Muscle of leg (tissue), 16 donors: ENCODE measurements at places on chromosomes 6 and 20. TPM values are rescaled to one million over a fixed set of nuclear protein-coding genes. Genes with fewer than 3 reads are reported as not detected.

DNA sequence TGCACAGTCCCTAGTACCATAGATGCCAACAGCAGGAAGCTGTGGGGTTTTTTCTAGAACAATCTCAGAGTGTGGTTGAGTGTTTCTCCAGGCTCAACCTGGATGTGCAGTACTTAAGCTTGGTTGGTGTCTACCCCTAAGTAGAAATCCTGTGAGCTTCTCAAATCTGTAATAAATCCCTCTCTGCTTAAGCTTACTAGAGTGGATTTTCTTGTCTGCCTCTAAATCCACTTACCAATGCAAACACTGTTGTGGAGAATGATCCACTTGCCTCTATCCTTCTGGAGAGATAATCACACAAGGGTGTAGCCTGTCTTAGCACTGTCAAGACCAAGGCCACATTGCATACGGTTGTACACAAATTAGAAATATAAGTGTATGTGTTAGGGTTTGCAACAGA lies 43.3 kb upstream of the CLIC5 start:
- no peak for DNase-seq
- no peaks in the 10 kb centered on the region for H3K27me3 ChIP-seq

DNA sequence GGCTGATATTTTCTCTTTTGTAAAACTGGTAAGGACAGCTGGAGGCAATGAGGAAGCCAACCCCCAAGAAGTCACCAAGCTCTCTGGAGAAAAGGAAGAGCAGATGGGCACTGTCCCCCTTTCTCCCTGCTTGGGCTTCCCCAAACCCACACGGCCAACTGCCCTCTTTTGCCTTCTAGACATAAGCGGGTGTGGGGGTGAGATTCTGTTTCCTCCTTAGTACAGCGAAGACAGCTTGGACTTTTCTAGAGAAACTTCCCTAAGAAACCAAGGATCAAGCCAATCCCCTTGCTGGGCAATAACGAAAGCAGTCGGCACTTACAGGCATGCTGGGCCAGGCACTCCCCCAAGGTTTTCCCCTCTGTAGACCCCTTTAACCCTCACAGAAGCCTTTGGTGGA lies 110.3 kb downstream of the CDC5L start:
- peak; percentile 32 for DNase-seq
- H3K36me3 ChIP-seq = no peaks in the 10 kb centered on the region
- H3K4me3 ChIP-seq = no peak overlapping the region
- H3K27ac ChIP-seq = no peak overlapping the region
- peaks cover 6% of the 10 kb centered on the region for H3K27me3 ChIP-seq
- H3K4me1 ChIP-seq = no peaks in the 10 kb centered on the region

GRCh38 chr20:24522452-24523330 lies 53.3 kb downstream of the SYNDIG1 start:
- H3K4me1 ChIP-seq = no peaks in the 10 kb centered on the region
- H3K27me3 ChIP-seq = no peaks in the 10 kb centered on the region
- H3K36me3 ChIP-seq = no peaks in the 10 kb centered on the region
- DNase-seq = no peak

- peak overlapping the region; percentile 55 for H3K27ac ChIP-seq
- peak; percentile 90 for DNase-seq
- H3K4me3 ChIP-seq = no peak overlapping the region
Measured at GRCh38 chr6:134345789-134346188, 27.9 kb upstream of the SGK1 start.

- no peaks in the 10 kb centered on the region for H3K27me3 ChIP-seq
- DNase-seq = no peak
- H3K4me3 ChIP-seq = no peak overlapping the region
Measured at GRCh38 chr6:148521586-148521985, 178.9 kb downstream of the SASH1 start.

- no peaks in the 10 kb centered on the region for H3K36me3 ChIP-seq
- H3K4me1 ChIP-seq = peaks cover 3% of the 10 kb centered on the region
- H3K27ac ChIP-seq = no peak overlapping the region
- no peak for DNase-seq
Measured at GRCh38 chr6:27544612-27545260, 71.8 kb upstream of the ZNF184 start.

DNA sequence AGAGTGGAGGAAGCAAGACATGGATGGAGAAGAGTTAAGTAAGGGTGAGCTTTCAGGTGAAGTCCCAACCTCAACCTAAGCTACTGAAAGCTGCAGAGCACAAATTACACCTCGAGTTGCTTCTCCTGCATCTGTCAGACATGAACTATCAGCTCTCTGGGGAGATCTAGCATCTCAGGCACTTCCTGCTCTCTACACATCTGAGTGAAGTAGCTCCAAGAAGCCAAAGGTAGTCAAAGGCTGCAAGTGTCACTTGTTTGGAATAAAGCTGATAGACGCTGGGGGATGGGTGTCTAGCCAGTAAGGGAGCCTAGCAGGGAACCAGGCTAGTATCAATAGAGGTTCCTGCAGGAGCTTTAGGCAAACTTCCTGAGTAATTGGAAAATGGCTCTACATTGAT lies 228.0 kb downstream of the PLCB1 start:
- H3K27me3 ChIP-seq = no peaks in the 10 kb centered on the region
- no peaks in the 10 kb centered on the region for H3K36me3 ChIP-seq
- no peak for DNase-seq
- no peak overlapping the region for H3K4me3 ChIP-seq
- H3K27ac ChIP-seq = no peak overlapping the region

GRCh38 chr6:6611486-6611885 lies 23.0 kb downstream of the LY86 start:
- no peak overlapping the region for H3K27ac ChIP-seq
- H3K4me1 ChIP-seq = peaks cover 5% of the 10 kb centered on the region
- H3K36me3 ChIP-seq = no peaks in the 10 kb centered on the region
- no peaks in the 10 kb centered on the region for H3K27me3 ChIP-seq
- H3K4me3 ChIP-seq = no peak overlapping the region

Gene RMND1
- polyA plus RNA-seq = 18.5 TPM

Gene SFTA2
- not detected for polyA plus RNA-seq

Gene PERP
- polyA plus RNA-seq = 2.1 TPM

Gene PLCG1
- 89.5 TPM for polyA plus RNA-seq

Gene CBFA2T2
- polyA plus RNA-seq = 11.3 TPM

Gene NRN1
- 27.5 TPM for polyA plus RNA-seq

Gene TMEM74B
- 3.0 TPM for polyA plus RNA-seq
